Hepatocyte (in vitro differentiated cells): ENCODE measurements at places on chromosomes 5 and 9.

DNA sequence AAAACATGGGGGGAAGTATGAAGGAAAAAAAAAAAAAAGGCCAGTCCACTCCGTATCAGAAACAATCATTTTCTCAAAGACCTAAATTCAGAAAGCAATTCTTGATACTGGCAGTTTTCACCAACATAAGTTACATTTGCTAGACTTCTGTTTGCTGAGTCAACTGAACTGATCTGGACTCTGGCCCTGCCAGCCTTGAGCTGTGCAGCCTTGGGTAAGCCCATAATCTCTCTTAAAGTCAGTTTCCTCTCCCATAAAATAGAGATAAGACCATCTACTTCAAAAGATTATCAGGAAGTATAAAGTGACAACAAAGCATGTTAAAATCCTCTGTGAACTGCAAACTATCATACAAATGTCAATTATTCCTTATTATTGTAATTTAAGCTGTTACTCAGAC, 106.8 kb downstream of the MAPKAP1 start:
- DNase-seq: peak; percentile 57

DNA sequence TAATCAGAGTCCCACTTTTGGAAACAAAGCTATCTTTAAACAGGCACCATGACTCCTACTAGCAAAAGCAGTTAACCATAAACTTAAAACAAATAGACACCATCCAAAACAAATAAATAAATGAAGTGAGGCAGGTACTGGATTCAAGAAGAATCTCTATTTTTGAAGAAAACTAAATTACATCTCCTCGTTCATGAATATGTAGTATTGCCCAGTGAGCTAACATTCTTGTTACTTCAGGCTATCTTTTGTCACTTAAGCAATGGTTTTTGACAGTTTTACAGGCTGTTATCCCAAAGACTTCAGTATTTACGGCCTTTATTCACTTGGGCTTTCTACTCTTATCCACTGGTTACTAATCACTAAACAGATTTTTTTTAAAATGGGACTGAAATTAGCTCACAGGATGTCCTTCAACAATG, 242.5 kb downstream of the MLLT3 start:
- no peak for DNase-seq

- DNase-seq: no peak
Measured at GRCh38 chr5:77550406-77550805, 58.3 kb upstream of the WDR41 start.

GRCh38 chr5:43301653-43302091, 11.5 kb downstream of the HMGCS1 start:
- DNase-seq: no peak

DNA sequence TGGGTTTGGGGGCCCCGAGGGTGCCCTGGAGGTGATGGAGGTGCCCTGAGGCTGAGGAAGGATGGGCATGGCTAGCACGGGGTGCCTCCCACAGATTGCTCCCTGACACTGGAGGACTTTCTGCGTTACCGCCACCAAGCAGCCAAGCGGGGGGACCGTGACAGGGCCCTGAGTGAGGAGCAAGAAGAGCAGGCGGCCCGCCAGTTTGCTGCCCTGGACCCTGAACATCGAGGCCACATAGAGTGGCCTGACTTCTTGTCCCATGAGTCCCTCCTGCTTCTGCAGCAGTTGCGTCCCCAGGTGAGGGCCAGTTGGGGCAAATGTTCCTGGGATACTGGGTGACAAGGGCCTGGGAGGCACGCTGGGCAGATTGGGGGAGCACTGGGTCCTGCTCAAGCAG, 13.1 kb upstream of the DNAJB5 start:
- DNase-seq: no peak
